ENCODE measurements at places on chromosomes 4 and X.

DNA sequence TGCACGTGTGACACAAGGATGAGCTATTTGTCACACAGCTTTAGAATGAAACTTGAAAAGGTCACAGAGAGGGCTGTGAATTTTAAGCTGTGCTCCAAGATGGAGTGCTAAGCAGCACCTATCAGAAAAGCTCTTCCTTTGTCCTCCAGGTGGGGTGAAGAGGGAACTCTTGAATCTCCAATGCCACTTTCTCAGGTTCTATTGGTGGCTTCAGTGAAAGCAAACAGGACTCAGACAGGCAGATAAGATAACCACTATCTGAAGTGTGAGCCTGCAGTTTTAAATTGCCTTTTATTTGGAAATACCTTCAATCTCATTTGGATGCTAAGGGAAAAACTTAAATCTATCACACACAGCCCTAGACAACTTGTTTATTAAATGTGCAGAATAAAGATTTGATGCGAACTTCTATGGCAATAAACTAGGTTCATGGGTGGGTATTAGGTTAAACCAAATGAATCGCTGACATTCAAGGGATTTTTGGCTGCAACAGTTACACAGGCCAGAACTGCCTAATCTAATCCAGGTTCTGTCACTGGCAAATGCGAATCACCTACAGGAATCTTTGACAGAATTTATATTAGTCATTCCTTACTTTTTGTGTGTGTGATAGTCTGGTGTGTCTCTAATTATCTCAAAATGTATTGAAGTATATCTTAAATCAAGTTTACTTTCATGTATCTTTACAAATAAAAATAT lies 13.6 kb upstream of the PDGFRA start:
- DNase-seq, result no peak

GRCh38 chr4:24729119-24729730 lies 66.1 kb upstream of the SOD3 start:
- no peak for DNase-seq

- no peak for DNase-seq
These were observed 116.0 kb downstream of the ZNF827 start for GRCh38 chr4:145822581-145822980.

DNA sequence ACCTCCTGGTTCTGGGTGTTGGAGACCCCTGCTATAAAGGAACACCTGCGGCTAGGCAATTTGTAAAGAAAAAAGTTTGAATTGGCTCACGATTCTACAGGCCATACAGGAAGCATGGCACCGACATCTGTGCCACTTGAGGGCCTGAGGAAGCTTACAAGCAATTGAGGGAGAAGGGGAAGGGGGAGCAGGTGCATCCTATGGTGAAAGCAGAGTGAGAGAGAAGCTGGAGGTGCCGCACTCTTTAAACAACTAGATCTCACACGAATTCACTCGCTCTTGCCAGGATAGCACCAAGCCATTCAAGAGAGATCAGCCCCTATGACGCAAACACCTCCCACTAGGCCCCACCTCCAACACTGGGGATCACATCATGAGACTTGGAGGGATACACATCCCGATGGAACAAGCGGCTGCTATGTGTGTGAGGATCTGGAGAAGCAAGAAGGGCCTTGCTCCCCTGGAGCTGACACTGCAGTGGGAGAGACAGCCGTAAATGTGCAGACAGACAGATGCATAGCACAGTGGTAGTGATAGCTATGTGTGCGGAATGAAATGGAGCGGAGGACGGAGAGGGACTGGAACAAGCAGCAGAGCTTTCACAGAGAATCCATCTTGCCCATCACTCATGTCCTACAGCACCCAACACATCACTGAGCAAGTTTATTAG lies 60.7 kb upstream of the HELT start:
- DNase-seq, result no peak

GRCh38 chrX:100931925-100932285 lies 3.2 kb upstream of the XKRX start:
- DNase-seq, result no peak

- DNase-seq, result no peak
These were observed 60.7 kb downstream of the CLNK start for GRCh38 chr4:10623862-10624261.

DNA sequence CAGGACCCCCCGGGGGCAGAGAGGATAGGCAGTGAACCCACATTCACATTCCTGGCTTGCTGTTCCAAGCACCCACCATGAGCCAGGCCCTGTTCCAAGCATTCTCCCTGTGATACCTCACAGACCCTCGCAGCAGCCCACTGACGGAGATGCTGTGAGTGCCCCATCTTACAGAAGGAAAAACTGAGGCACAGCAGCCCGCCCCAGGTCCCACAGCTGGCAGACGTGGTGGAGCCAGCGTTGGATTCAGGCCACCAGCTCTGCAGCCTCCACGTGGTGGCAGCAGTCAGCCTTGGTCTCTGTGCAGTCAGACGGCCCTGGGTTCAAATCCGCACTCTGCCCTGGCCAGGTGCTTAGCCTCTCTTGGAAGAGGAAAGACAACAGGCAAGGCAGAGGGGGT lies 16.8 kb downstream of the MAN2B2 start:
- no peak for DNase-seq

DNA sequence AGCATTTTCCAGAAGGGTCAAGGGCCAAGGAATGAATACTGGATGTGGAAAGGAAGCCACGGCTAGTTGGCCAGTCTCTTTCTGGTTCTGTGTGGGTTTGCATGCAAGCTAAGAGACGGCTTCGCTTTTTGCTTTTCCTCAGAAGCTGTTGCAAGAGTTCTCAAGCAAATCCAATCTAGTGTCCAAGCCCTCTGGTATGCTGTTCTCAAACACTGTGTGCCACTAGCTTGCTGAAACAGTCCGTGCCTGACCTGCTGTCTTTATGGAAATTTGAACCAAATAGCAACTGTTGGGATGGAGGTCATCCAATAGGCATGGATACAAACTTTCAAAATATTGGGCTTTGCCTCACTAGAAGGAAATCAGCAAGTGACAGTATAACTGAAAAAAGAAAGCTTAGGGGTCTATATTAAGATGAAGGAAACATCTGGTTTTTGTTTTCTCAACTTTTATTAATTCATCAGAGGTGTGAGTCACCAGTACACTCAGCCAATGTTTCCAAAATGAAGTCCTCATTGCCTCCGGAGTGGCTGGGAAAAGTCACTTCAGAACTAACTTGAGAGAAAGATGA lies 70.5 kb downstream of the SLC9A6 start:
- DNase-seq, result no peak

- DNase-seq, result no peak
These were observed 45.3 kb upstream of the RPS6KA3 start for GRCh38 chrX:20312018-20312417.

GRCh38 chr4:183124865-183125264 lies 25.8 kb downstream of the WWC2 start:
- DNase-seq, result no peak

- no peak for DNase-seq
These were observed 57.0 kb upstream of the FTHL17 start for GRCh38 chrX:31128855-31129254.

DNA sequence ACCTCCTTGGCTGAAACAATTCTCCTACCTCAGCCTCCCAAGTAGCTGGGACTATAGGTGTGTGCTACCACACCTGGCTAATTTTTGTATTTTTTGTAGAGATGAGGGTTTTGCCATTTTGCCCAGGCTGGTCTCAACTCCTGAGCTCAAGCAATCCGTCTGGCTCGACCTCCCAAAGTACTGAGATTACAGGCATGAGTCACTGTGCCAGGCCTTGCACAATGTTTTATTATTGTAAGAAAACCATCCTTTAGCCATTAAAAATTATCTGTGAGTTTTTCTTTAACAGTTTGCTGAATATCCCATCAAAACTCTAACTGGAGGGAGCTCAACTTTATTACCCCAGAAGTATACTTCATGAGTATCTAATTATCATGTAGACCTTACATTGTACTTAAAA lies 900.3 kb downstream of the PCDH7 start:
- no peak for DNase-seq

- no peak for DNase-seq
These were observed 288.0 kb downstream of the ASMT start for GRCh38 chrX:1902901-1903235.

DNA sequence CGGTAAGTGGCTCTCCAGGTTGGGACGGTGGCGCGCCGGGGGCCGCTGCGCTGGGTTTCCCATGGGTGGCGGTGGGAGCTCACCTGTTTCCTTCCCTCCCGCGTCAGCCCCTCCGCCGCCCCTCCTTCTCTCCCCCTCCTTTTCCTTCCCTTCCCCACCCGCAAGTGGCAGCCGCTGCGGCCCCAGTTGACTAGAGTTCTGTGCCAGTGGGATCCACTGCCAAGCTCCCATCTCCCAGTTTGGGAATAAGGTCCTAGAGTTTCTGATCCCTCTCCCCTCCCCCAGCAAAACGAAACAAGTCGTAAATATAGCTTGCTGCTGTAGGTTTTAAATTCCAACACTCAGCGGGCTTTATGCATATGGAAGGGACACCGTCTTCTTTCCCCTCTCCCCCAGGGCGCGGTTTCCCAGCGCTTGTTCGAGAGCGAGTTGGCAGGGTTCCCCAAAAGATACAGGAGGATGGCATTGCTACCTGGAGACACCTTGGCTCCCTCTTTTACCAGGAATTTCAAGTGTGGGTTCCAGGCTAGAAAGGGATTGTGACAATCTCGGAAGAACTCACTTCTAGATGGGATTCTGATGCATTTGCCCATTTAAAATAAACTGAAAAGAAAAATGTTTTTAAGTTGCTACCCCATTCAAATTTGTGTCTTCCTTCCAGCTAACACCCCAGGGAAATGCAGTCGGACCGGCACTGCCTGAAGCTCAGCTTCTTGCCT lies 1.2 kb downstream of the TLL1 start:
- no peak for DNase-seq

DNA sequence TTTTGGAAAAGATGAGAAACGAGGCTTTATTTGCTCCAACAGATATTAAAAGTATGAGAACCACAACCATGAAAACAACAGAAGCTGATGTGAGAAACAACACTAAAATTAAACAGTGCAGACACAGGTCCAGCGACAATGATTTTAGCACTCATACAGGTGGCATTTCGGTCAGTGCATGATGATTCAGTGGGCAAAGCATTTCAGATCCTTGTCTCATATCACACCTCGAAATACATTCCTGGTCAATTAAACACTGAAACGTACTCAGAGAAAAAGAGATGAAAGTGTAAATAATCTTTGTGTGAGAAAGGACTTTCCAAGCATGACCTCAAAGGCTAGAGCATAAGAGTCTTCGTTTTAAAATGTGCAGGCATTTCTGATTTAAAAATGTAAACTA lies 85.2 kb downstream of the ACOX3 start:
- no peak for DNase-seq

DNA sequence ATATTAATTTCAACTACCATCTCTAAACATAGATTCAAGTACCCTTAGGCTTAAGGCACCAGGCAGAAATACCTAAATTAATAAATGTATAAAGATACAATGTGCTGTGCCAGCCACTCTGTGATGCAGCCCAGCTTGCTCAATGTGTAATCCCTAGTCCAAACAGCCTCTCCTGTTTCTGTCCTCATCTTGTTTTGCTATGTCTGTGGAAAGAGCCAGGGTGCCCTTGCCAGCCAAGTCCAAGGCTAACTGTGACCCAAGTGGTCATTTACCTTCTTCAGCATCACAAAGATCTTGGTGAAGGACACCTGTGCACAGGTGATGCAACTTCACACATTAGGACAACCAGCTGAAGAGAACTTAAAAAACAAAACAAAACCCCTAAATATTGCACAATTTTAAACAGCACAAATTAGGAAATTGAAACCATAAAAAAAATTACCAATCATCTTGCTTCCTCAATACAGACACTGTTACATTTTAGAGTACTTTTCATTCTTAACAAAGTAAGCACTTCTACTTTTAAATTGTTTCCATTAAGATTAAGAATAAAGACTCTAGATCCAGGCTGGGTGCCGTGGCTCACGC lies 89.6 kb downstream of the C4orf51 start:
- no peak for DNase-seq

GRCh38 chrX:110421500-110422455 lies 63.1 kb downstream of the RTL9 start:
- no peak for DNase-seq

DNA sequence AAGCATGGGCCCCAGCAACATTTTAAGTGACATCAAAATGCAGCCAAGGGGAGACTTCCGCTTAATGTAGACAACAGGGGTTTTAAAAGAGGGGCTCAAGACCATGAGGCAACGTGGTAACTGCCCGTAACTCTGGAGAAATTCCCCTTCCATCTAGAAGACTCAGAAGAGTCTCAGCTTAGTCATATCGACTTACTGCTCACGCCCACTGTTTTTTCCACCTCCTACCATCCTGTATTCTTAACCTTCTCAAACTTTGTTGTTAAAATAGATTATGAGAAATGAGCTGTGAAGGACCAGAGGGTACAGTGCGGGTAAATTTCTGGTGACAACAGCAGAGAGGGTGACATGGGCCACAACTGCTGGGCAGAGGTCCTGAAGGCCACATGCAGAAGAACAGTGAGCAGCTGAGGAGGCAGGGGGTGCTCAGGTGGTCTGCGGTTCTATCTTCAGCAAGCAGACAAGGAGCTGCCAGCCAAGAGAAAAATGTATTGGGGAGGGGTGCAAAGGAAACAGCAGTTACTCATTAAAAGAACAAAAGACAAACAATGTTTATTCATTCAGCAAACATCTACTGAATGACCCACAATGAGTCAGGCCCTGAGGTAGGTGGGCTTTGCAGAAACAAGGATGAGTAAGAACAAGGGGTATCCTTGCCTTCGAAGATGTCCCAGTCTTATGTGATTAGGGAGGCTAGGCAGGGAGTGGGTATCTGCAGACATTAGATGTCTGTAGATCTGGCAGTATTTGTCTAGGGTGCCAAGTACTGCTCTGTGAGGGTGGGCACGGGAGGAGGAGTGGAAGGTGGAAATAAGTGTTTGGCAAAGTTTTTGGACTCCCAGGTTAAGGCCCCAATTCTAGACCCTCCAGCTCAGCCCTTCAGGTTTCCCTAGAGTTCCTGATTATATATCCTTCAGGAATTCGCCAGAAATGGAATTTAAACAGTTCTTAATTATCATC lies 175.3 kb downstream of the TSPAN5 start:
- DNase-seq, result no peak

DNA sequence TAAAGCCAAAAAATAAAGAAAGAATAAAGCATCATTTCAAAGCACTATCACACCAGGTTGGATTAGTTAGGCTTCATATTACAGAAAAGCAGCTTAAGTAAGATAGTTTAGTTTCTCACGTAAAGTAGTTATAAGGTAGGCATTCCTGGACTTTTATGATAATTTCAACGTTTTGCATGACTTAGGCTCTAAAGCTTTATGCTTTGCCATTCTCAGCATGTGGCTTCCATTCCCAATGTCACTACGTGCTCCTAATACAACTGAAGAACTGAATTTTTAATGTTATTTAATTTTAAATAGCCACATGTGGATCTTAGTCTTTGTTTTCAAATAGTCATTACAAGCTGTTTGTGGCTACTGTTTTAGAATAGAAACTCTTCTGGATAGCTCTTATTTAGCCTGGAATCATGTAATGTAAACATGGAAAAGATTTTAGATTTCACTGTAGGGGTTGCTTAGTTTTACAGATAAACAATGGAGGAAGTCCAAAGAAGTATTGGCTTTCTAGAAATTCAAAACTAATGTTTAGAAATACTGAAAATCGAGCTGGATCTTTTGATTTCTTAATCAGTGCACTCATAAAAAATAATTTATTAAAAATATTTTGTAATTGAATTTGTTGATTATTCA lies 710.0 kb downstream of the IL1RAPL1 start:
- no peak for DNase-seq

- DNase-seq, result no peak
These were observed 61.8 kb upstream of the KLHL13 start for GRCh38 chrX:118178450-118178849.

- peak; percentile 30 for DNase-seq
These were observed 25.0 kb upstream of the BCORL1 start for GRCh38 chrX:129957241-129958082.

All from activated CD8-positive, alpha-beta memory T cell treated with anti-CD3 and anti-CD28 coated beads, Interleukin-2, amount 50 U/mL, for 4 hours (primary cell).